ENCODE measurements at places on chromosomes 16 and 17. TPM values are rescaled to one million over a fixed set of nuclear protein-coding genes. Genes with fewer than 3 reads are reported as not detected.

COPRS gene
- total RNA-seq: 11.9 TPM

KRT34 gene
- not detected for total RNA-seq

GRCh38 chr16:81945665-81946064, 65.6 kb downstream of the SDR42E1 start:
- H3K4me1 ChIP-seq: no peaks in the 10 kb centered on the region
- H3K27ac ChIP-seq: no peak overlapping the region
- H3K27me3 ChIP-seq: no peaks in the 10 kb centered on the region
- DNase-seq: no peak
- no peak overlapping the region for H3K4me3 ChIP-seq
- no peaks in the 10 kb centered on the region for H3K36me3 ChIP-seq

DNA sequence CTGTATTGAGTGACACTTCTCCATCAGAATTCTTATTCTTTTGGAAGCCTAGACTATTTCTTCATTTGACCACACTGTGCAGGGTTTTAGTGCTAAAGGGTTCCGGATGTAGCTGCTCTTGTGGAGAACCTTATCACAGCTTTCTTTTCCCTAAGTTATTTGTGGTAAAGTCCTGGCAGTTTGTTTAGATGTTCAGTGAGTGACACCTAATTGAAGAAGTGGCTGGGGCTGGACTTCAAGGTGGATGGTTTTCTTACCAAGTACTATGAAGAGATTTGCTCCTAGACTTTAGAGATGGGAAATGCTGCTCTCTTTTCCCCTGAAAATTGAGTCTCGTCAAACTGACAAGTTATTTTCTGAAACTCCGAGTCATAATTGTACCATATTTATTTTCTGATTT, 144.0 kb upstream of the TBX2 start:
- no peak overlapping the region for H3K4me3 ChIP-seq
- H3K27ac ChIP-seq: no peak overlapping the region
- peaks cover 9% of the 10 kb centered on the region for H3K4me1 ChIP-seq
- H3K36me3 ChIP-seq: peaks cover 3% of the 10 kb centered on the region
- no peaks in the 10 kb centered on the region for H3K27me3 ChIP-seq

GRCh38 chr16:75616521-75617010, 6.5 kb downstream of the ADAT1 start:
- DNase-seq: no peak
- H3K4me1 ChIP-seq: peaks cover 12% of the 10 kb centered on the region
- H3K27ac ChIP-seq: peak overlapping the region; percentile 71
- H3K4me3 ChIP-seq: no peak overlapping the region

GRCh38 chr17:75959051-75959838, 18.4 kb upstream of the FBF1 start:
- H3K36me3 ChIP-seq: peaks cover 10% of the 10 kb centered on the region
- H3K4me1 ChIP-seq: no peaks in the 10 kb centered on the region
- no peak overlapping the region for H3K27ac ChIP-seq
- H3K27me3 ChIP-seq: no peaks in the 10 kb centered on the region
- H3K4me3 ChIP-seq: no peak overlapping the region
- no peak for DNase-seq

GRCh38 chr17:7460850-7461660, 16.2 kb downstream of the CHRNB1 start:
- no peak for DNase-seq
- peaks cover 26% of the 10 kb centered on the region for H3K36me3 ChIP-seq
- H3K27ac ChIP-seq: no peak overlapping the region
- H3K27me3 ChIP-seq: no peaks in the 10 kb centered on the region

DNA sequence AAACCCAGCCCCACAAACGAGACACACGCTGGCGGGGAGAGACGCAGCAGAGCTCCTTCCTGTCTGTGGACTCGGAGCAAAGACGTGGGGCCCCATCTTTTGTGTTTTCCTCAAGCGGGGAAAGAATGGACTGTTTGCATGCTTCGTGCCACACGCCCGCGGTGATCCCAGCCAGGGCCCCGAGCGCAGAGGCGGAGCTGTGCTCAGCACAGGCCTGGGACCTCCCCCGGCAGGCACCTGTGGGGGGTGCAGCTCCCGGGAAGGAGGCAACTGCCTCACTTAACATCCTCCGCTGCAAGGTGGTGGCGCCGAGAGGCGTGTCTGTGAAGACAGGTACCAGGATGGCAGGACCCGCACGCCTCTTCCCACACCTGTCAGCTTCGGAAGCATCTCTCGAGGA, 19.1 kb downstream of the TRARG1 start:
- H3K27me3 ChIP-seq: peaks cover 11% of the 10 kb centered on the region
- peaks cover 34% of the 10 kb centered on the region for H3K4me1 ChIP-seq
- peak; percentile 66 for DNase-seq
- peak overlapping the region; percentile 40 for H3K4me3 ChIP-seq

Measured in activated naive CD8-positive, alpha-beta T cell treated with anti-CD3 and anti-CD28 coated beads, Interleukin-2, amount 10 ng/mL, durations not matched to agents 7 days and 5 days (primary cell).